Head of caudate nucleus (tissue), 42 donors: ENCODE measurements at places on chromosomes 13 and 19.

DNA sequence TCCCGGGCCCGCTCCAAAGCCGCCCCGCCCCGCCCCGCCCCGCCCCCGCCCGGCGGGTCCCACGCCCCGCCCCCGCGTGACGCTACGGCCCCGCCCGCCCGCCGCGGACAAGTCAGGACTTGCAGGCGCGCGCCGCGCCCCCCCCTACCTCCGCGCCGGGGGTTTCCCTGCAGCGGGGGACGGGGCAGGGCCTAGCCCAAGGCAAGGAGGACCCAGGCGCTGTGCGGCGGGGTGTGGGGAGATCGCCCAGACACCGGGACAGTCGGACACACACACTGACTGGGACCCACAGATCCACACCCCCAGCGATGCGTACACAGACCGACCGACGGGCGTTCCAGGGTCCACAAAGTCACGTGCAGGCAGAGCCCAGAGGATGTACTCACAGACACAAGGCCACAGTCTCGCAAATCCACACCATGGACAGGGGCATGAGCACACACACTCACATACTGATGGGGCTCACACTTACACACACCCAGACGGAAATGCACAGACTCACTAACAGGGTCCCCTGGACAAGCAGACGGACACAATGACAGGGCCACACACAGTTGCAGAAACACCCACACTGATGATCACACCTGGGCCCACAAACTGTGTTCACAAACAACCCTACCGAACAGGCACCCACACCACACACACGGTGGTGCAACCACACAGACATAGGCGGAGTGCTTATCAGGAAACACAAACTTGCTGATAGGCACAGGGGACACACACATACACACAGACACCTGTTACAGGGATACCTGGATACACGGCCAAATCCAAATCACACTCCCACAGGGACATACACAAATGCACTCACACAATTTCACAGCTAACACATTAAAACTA is 436 bp upstream of the BBC3 start:
- DNase-seq = peak; percentile 77

GRCh38 chr13:80931766-80932165 is 590.8 kb upstream of the SPRY2 start:
- DNase-seq = no peak

GRCh38 chr13:94709001-94709834 is 3.1 kb downstream of the SOX21 start:
- no peak for DNase-seq

GRCh38 chr19:48614436-48615230 is at the start of gene FAM83E:
FAM83E (minus strand) TSS chr19:48615076; CDS start chr19:48613372, 1,704 bp downstream.
- DNase-seq = no peak

- no peak for DNase-seq
Measured at GRCh38 chr13:34174671-34175145, 356.8 kb downstream of the RFC3 start.

DNA sequence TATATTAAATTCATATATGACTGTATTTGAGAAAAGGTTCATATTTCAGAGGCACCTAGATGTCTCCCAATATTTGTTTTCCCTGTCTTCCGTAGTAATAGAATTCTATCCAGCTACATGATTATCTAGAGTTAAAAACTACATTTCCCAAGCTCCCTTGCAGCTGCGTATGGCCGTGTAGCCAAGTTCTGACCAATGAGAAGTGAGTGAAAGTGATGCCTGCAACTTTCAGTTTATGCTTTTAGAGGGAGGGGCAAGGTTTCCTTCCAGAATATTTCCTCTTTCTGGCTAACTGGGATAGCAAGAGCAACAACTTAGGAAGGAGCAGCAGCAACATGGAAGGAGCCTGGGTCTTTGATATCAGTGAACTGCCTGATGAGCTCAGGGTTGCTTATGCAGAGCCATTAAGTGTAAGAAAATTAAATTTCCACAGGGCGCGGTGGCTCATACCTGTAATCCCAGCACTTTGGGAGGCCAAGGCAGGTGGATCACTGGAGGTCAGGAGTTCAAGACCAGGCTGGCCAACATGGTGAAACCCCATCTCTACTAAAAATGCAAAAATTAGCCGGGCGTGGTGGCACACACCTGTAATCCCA is 23.2 kb upstream of the CYP2A13 start:
- DNase-seq = no peak

GRCh38 chr13:23848646-23849141 is 40.5 kb downstream of the MIPEP start:
- DNase-seq = no peak

GRCh38 chr19:35607661-35608060 is 4.9 kb upstream of the HAUS5 start:
- no peak for DNase-seq

GRCh38 chr13:31073859-31074718 is 87.6 kb downstream of the HSPH1 start:
- DNase-seq = peak; percentile 33

- DNase-seq = no peak
Measured at GRCh38 chr19:34075661-34076091, 96.6 kb upstream of the LSM14A start.

- no peak for DNase-seq
Measured at GRCh38 chr19:2167896-2168618, 4.3 kb downstream of the DOT1L start.

DNA sequence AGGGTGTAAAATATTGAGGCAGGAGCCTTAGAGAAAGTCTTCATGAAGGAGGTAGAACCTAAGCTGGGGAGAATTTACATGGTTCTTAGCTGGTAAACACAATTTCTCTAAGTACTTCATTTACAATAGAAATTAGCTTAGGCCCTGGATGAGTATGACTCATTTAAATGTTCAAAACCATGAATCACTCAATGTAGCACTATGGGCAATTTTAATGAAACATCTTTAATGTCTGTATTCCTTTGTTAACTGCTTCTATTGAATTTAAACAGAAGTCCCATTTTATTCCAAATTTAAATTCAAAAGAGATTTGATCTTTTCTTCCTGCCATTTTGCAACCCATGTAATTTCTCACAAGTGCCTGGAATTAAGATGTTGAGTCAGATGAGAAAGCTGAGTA is 252.1 kb downstream of the RFC3 start:
- DNase-seq = no peak

- no peak for DNase-seq
Measured at GRCh38 chr19:18881491-18881890, 14.5 kb downstream of the CERS1 start.

DNA sequence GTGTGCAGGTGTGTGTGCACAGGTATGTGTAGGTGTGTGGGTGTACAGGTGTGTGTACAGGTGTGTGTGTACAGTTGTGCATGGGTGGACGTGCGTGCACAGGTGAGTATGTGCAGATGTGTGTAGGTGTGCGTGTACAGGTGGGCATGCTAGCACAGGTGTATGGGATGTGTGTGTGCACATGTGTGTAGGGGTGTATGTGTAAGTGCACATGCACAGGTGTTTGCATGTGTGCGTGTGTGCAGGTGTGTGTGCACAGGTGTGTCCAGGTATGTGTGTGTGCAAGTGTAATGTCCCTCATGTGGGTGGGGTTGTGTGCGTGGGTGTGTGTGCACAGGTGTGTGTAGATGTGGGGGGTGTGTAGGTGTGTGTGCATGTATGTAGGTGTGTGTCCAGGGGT is 27.5 kb upstream of the TFDP1 start:
- DNase-seq = no peak

GRCh38 chr13:79287939-79288795 is 117.9 kb downstream of the RBM26 start:
- no peak for DNase-seq

DNA sequence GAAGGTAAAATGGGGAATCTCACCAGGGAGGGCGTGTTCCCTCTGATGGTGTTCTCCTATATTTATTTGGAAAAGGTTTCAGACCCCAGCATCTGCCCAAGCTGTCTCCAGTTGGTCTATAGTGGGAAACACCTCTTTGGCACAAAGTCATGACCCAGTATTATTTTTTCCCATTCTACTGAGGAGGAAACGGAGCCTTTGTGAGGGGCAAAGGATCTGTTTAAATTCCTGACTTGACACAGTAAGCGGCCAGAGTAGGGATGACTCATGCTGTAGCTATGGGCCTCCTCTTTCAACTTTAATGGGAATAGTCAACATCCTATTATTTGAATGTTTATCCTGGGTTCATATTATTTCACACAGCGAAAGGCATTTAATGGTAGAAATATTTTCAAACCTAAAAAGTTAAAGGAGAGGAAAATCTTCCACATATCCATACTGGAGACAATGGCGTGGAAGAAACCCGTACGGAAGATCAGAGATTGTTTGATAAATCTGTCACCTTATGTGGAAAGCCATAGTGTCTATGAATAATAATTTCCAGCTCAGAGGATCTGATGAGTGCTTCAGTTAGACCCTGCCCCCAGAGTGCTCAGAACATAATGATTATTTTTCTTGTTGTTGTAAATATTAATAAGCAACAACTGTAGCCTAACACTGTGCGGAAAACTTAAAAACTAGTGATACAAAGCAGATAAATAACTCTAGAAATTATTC is 126.0 kb downstream of the FOXO1 start:
- no peak for DNase-seq

DNA sequence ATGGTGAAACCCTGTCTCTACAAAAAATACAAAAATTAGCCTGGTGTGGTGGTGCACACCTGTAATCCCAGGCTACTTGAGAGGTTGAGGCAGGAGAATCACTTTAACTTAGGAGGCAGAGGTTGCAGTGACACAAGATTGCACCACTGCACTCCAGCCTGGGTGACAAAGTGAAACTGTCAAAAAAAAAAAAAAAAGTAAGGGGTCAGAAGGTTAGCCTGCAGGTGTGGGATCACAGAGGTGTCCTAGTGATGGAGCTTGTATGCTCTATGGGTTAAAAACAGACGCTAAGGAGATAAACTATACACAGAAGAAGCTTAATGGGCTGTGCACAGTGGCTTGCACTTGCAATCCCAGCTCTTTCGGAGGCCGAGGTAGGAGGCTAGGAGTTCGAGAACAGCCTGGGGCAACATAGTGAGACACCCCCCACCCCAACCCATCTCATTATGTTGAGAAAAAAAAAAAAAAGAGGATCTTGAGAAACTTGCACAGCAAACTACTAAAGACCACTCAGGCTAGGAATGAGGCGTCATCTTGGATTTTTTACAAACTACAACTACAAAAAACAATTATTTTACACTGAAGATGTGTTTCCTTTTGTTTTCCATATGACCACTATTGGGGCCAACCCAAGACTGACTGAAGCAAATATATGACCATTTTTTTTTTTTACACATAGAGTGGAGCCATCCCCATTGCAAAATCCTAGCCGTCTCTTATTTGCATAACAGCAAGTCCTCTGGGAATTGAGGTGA is 7.9 kb downstream of the FOSB start:
- DNase-seq = no peak

DNA sequence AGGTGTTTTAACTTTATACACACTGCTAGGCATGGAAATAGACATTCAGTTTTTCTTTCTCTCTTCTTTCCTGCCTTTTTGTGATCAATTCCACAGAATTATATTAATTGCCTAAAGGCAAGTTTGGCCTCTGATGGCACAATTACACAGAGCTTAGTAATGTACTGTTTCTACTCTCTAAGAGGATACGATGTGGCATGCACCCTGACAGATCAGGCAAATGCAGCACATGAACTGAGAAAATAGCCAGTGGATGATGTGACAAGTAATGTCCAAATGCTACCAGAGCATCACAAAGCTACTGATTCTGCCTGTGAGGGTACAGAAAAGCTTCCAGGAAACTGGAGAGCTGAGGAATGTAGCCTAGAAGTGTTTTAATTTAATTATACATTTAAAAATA is 233.8 kb upstream of the PRR20A start:
- DNase-seq = no peak

DNA sequence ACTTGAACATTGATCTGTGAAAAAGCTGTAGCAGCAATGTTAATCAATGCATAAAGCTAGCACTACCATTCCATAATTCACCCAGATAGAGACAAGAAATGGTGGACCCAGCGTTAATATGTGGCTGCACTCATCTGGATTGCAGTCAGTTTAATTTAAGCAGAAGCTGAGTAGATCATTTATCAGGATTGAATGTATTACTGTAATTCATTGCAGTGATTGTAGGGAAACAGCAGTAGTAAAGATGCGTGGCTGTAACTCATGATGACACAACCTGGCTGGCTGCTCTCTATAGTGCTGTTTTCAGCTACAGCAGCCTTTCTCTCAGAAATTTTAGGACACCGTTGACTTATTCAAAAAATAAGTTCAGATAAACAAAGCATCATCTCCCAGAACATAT is 499.5 kb upstream of the SLITRK6 start:
- no peak for DNase-seq

- no peak for DNase-seq
Measured at GRCh38 chr19:7349961-7350711, 1.4 kb downstream of the ARHGEF18 start.
